Prostate gland (tissue), 2 donors: ENCODE measurements at places on chromosomes 5 and 9. TPM values are rescaled to one million over a fixed set of nuclear protein-coding genes. Genes with fewer than 3 reads are reported as not detected.

Gene DENND1A
- 18.9 TPM for total RNA-seq

Gene CLIC3
- total RNA-seq = 6.7 TPM

Gene CLPTM1L
- total RNA-seq = 135 TPM

Gene ORM1
- total RNA-seq = not detected

- no peak overlapping the region for H3K4me3 ChIP-seq
- H3K27ac ChIP-seq = no peak overlapping the region
- no peaks in the 10 kb centered on the region for H3K4me1 ChIP-seq
- H3K27me3 ChIP-seq = no peaks in the 10 kb centered on the region
- no peaks in the 10 kb centered on the region for H3K36me3 ChIP-seq
- no peak for DNase-seq
These were observed 12.0 kb downstream of the UGT3A2 start for GRCh38 chr5:36054647-36055046.

DNA sequence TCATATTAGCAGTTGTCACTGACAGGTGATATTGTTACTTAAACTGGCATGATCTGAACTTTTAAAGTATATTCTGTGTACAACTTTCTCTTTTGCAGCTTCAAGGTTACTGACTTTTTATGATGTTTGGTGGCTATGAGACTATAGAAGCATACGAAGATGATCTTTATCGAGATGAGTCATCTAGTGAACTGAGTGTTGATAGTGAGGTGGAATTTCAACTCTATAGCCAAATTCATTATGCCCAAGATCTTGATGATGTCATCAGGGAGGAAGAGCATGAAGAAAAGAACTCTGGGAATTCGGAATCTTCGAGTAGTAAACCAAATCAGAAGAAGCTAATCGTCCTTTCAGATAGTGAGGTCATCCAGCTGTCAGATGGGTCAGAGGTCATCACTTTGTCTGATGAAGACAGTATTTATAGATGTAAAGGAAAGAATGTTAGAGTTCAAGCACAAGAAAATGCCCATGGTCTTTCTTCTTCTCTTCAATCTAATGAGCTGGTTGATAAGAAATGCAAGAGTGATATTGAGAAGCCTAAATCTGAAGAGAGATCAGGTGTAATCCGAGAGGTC lies 5.9 kb downstream of the ZCCHC7 start:
- no peak overlapping the region for H3K4me3 ChIP-seq
- H3K36me3 ChIP-seq = no peaks in the 10 kb centered on the region
- no peak for DNase-seq
- H3K27ac ChIP-seq = no peak overlapping the region
- H3K4me1 ChIP-seq = no peaks in the 10 kb centered on the region

DNA sequence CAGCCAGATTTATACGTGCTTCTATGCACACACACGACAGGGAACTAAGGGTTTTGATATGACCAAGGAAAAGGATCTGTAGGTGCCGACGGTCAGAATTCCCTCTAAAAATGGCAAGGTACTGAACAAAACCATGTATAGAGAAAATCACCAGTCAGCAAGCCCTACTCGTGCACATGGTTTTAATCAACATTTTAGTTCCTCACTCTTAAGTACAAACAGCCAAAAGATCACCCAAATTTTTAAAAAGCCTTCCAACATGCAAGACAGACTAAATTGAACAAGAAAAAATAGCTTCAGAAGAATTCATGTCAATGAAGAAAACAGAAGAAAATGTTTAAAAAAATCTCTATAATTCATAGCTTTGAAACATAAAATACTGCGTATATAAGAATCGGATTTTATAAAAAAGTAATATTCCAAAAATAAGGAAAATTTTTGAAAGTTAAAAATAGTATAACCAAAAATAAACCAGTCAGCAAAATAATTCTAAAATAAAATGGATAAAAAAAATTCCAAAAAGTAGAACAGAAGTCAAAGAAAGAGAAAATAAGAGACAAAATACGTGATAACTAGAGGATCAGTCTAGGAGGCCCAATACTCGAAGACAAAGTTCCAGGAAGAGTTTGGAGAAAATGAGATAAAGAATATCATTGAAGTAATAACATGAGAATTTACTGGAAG lies 43.0 kb upstream of the KCNV2 start:
- DNase-seq = no peak
- H3K27ac ChIP-seq = no peak overlapping the region
- no peak overlapping the region for H3K4me3 ChIP-seq
- H3K36me3 ChIP-seq = no peaks in the 10 kb centered on the region

- H3K27ac ChIP-seq = no peak overlapping the region
- no peaks in the 10 kb centered on the region for H3K27me3 ChIP-seq
- H3K36me3 ChIP-seq = no peaks in the 10 kb centered on the region
- DNase-seq = no peak
- H3K4me1 ChIP-seq = no peaks in the 10 kb centered on the region
These were observed 131.3 kb downstream of the GLIS3 start for GRCh38 chr9:4168526-4168925.

GRCh38 chr9:87973730-87974292 lies 522 bp downstream of the CDK20 start:
- peaks cover 4% of the 10 kb centered on the region for H3K4me1 ChIP-seq
- peak overlapping the region; percentile 85 for H3K27ac ChIP-seq
- peak overlapping the region; percentile 58 for H3K4me3 ChIP-seq
- H3K36me3 ChIP-seq = no peaks in the 10 kb centered on the region
- no peak for DNase-seq

- H3K27me3 ChIP-seq = no peaks in the 10 kb centered on the region
- no peak for DNase-seq
- H3K36me3 ChIP-seq = no peaks in the 10 kb centered on the region
- H3K4me1 ChIP-seq = no peaks in the 10 kb centered on the region
These were observed 54.4 kb downstream of the GNAQ start for GRCh38 chr9:77977210-77977611.
